ENCODE measurements at places on chromosomes 3 and 15.

GRCh38 chr15:73024168-73024567 is 28.1 kb upstream of the NEO1 start:
- no peak for DNase-seq

GRCh38 chr15:31273258-31273941 is 53.2 kb upstream of the KLF13 start:
- DNase-seq: no peak

- no peak for DNase-seq
Measured at GRCh38 chr3:122563717-122564025, 429 bp downstream of the PARP9 start.

DNA sequence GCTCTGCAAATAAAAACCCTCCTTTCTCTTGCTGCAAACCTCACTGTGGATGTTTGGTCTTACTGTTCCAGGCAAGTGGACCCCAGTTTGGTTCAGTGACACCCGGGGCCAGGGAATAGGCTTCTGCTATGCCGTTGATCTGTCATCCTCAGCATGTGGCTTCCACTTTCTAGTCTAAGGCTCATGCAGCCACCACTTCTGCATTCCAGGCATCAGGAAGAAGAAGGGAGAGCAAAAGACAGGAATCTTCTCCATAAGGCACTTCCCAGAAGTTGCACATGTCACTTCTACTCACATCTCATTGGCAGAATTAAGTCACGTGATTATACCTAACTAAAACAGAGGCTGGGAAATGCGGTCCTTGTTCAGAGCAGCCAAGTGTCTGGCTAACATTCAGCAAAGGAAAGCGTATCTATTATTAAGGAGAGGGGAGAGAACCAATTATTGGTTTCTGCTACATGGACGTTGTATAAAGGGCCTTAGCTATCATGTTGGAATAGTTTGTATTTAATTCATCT is 173.6 kb upstream of the PFN2 start:
- DNase-seq: no peak

GRCh38 chr3:65146179-65146578 is 458.4 kb upstream of the ADAMTS9 start:
- DNase-seq: no peak

- no peak for DNase-seq
Measured at GRCh38 chr3:188299068-188299467, 145.1 kb downstream of the LPP start.

GRCh38 chr3:108292905-108293328 is 3.4 kb upstream of the HHLA2 start:
- no peak for DNase-seq

DNA sequence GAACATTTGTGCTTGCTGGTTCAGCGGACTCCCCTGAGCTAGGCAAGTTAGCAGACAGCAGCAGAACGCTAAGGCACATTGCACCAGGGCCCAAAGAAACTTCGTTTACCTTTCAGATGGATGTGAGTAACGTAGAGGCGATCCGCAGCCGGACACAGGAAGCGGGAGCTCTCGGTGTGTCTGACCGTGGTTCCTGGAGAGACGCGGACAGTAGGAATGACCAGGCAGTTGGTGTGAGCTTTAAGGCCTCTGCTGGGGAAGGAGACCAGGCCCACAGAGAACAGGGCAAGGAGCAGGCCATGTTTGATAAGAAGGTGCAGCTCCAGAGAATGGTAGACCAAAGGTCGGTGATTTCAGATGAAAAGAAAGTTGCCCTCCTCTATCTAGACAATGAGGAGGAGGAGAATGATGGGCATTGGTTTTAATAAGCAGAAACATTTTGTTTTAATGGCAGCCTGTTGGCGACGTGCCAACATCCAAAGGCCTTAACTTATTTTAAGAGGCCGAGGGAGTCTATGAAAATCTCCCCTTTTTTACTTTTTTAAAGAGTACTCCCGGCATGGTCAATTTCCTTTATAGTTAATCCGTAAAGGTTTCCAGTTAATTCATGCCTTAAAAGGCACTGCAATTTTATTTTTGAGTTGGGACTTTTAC is 27.9 kb downstream of the SYNM start:
- DNase-seq: no peak

GRCh38 chr3:195578565-195578964 is 5.2 kb downstream of the APOD start:
- DNase-seq: no peak

DNA sequence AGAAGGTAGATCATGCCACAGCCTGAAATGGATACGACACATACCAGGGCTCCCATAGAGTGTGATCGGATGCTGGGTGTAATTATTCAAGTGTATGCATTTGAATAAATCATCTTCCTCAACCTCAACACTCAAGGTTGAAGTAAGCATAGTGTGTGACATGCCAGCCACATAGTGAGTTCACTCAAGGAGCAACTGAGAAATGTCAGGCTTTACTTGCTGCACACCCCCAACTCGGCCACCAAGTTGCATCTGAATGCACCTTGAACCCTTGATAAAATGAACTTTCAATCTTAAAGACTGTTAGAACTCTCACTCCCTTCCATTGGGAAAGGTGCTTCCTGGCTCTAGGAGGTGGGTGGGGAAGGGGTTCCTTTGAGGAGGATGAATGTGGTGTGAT is 121.3 kb downstream of the GHSR start:
- no peak for DNase-seq

DNA sequence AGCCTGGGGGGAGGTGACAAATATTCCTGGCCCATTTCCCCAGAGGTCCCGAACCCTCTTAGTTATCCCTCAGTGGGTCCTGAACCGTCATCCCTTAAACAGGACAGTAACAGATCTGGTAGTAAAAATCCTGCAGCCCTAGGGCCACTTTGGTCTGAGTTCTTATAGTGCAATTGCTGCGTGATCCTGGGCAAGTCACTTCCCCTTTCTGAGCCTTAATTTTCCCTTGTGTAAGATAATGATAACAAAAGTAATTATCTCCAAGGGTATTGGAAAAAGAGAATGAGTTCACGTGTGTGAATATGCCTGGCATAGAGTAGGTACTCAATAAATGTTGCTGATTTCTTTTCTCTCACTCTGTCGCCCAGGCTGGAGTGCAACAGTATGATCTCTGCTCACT is 2.9 kb upstream of the JAGN1 start:
- DNase-seq: no peak

- DNase-seq: no peak
Measured at GRCh38 chr15:32774022-32774421, 56.2 kb downstream of the GREM1 start.

GRCh38 chr3:8625991-8626390 is 18.6 kb downstream of the SSUH2 start:
- DNase-seq: no peak

DNA sequence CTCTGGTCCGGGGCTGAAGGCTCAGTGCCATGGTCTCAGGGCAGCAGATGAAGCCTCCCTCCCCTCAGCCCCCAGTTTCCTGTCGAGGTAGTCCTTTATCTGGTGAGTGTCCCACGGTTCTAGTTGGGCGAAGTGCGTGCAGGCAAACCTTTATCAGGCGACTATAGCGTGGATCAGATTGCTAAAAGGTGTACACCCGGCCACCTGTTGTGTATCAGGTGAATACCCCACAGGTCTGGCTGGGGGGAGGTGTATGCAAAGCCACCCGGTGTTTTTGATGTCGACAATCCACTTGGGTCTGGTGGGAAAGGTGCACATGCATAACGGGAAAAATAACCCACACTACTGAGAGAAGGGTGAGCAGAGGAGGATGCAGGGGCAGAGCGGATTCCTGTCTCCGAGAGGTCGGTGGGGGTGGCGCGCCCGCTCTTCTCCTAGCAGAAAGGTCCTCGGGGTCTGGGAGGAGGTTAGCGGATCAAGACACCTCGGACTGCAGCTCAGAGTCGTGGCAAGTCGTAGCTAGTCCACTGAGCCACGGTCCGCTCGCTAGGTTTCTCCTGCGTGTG is 507 bp downstream of the SLC12A6 start:
- no peak for DNase-seq

- DNase-seq: no peak
Measured at GRCh38 chr15:90130291-90130690, 28.0 kb upstream of the IDH2 start.

DNA sequence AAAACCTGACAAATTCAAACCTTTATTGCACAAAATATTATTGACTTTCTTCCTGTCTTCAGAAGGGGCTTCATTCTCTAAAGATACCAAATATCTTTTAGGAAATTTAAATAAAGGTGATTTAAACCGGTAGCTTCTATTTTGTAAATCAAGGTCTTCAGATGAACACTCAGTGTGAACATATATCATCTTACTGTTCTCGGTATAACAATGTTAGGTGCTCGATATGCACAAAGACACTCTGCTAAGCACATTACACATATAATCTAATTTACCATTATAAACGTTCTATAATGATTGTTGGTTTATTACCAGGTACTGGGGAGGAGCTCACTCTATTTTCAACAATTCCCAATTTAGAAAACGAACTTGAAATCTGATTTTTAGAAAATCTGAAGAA is 225.4 kb upstream of the AZI2 start:
- DNase-seq: no peak

GRCh38 chr15:99343208-99343607 is 91.9 kb downstream of the LRRC28 start:
- DNase-seq: no peak

DNA sequence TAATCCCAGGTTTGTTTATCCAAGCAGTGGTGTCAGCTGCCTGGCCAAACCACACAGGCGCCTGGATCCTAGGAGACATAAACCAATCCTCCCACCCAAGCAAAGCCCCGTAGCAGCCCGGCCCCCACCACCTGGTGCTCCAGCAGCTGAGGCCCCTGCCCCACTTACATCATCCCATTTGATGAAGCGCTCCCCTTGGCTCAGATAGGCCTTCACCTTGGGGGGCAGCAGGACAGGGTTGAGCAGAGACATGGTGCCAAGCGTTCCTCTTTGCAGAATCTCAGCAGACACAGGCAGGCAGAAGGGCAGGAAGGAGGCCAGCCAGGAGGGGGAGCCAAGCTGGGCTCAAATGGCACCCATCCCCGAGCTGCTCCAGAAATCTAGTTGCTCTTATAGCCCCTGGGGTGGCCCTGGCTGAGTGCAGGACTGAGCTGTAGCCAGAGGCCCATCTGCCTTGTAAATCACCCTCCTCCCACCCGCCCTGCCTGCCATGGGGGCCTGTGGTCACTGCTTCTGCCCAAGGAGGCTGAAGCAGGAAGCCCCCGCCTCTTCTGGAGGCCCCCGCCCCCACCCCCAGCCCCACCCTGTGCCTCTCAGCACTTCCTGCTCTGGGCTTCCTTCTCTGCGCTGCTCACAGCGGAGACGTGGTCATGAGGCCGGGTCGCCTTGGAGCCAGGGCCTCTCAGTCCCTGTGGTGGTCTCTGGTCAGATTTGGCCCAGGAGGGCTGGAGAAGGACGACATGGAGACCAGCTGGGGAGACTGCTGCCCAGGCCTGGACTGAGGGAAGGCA is at the start of gene PLCB2:
PLCB2 (minus strand) TSS at position 515 of the 791 bp plus-strand sequence; CDS start at position 252, 263 bp downstream.
- peak; percentile 40 for DNase-seq

GRCh38 chr15:97993310-97993738 is 32.8 kb downstream of the ARRDC4 start:
- no peak for DNase-seq

GRCh38 chr3:73796382-73796781 is 171.6 kb upstream of the PDZRN3 start:
- no peak for DNase-seq

DNA sequence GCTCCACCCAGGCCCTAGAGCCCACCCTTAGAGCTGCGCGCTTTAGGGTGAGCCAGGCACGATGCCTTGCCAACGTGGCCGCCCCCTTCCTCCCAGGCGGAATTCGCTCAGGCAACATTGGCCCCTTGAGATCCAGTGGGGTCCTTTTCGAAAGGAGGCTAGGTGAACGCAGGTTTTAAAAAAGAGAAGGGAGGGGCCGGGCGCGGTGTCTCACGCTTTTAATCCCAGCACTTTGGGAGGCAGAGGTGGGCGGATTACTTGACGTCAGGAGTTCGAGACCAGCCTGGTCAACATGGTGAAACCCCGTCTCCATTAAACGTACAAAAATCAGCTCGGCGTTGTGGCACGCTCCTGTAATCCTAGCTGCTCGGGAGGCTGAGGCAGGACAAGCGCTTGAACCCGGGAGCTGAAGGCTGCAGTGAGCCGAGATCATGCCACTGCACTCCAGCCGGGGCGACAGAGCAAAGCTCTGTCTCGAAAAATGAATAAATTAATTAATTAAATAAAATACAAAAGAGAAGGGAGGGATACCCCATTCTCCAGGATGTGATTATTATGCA is 984 bp upstream of the RPP25 start:
- DNase-seq: no peak

GRCh38 chr3:13113346-13114330 is 40.4 kb upstream of the IQSEC1 start:
- no peak for DNase-seq

GRCh38 chr15:43187544-43188155 is 2.4 kb downstream of the CCNDBP1 start:
- no peak for DNase-seq

All from activated T-cell treated with anti-CD3 and anti-CD28 coated beads for 4 hours (primary cell).